ENCODE measurements at places on chromosomes 3 and 15. TPM values are rescaled to one million over a fixed set of nuclear protein-coding genes. Genes with fewer than 3 reads are reported as not detected.

PLEKHO2 gene
- 16.1 TPM for total RNA-seq

GRCh38 chr15:93477721-93478120, 388.7 kb upstream of the RGMA start:
- DNase-seq: no peak

DNA sequence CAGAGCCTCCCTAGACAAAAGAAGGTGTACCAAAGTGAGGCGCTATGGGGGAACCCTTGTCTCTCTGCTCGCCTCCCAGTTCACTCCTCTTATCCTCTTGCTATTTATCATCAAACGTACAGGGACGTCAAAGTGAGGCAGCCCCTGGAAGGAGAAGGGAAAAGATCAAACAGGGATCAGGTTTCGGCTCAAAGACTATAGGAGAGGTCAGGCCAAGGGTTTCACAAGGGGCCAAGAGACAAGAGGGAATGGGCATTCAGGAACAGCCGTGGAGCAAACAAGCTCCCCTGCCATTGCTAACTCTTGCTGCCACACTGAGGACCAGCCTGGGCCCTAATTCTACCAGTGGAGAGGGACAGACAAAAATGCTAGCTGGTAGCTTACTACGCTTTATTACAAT, 168.7 kb downstream of the GREM1 start:
- DNase-seq: no peak

GRCh38 chr3:188583341-188584161, 429.6 kb downstream of the LPP start:
- no peak for DNase-seq

GRCh38 chr3:128376516-128376915, 90.2 kb downstream of the DNAJB8 start:
- no peak for DNase-seq

DNA sequence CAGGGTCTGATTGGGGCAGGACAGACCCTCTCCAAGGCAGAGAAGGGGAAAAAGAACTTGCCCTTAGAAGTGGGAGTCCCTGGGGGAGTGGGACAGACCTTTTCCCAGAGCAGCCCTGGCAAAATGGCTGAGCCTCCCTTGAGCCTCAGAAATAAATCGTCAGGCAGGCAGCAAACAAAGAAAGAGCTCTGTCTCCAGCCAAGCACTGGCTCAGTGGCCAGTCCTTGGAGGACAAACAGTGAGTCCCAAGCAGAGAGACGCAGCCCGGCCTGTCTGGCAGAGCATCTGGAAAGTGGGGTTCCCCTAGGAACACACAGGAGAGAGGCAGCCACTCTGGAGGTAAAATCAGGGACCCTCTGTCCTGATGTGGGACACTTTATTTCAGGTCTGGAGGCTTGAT, 1.8 kb downstream of the SLC6A1 start:
- DNase-seq: no peak

GRCh38 chr3:126361211-126361610, 4.0 kb upstream of the KLF15 start:
- DNase-seq: no peak

Data from G401 (cell line).